CD4-positive, alpha-beta T cell treated with Interferon alpha-2 for 1 hour (primary cell): ENCODE measurements at places on chromosomes 5 and 9.

GRCh38 chr5:77301447-77301883 is 91.0 kb downstream of the PDE8B start:
- DNase-seq, result no peak

DNA sequence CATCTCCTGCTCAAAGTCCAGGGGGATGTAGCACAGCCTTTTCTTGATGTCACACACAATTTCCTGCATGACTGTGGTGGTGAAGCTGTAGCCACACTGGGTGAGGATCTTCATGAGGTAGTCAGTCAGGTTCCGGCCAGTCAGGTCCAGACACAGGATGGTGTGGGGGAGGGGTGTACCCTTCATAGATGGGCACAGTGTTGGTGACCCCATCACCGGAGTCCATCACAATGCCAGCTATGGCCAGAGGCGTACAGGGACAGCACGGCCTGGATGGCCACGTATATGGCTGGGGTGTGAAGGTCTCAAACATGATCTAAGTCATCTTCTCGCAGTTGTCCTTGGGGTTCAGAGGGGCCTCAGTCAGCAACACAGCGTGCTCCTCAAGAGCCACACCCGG is 19.7 kb upstream of the SPZ1 start:
- no peak for DNase-seq

DNA sequence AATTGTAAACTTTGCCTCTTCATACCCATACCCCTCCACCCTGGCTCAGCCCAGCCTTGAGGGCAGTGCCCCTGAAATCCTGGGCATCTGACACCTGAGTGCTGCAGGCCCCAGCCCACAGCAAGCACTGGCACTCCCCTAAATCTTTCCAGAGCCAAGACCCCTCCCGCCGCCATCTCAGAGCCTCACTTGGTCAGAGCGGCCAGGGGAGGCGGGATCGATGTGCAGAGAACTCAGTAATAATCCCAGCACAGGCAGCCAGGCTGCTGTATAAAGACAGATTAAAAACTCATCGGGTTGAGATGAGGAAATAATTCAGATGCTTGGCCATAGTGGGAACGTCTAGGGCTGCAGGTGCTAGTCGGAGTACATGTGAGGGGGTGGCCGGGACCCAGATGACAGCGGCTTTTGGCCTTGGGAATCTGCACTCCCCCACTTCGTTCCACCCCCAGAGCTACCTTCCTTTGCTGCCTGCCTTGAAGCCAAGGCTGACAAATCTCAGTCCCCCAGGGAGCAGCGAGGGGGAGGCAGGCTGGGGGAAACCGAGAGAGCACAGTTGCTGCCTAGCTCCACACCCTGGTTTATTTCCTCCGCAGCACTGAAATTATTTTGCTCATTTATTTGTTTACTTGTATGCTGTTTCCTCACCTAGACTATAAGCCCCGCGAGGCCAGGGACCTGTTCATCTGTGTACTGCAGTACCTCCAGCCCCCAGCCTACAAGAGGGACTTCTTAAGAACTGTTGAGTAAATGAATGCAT is 19.5 kb upstream of the ARAP3 start:
- no peak for DNase-seq

- no peak for DNase-seq
Measured at GRCh38 chr5:154112255-154112654, 73.5 kb downstream of the MFAP3 start.

DNA sequence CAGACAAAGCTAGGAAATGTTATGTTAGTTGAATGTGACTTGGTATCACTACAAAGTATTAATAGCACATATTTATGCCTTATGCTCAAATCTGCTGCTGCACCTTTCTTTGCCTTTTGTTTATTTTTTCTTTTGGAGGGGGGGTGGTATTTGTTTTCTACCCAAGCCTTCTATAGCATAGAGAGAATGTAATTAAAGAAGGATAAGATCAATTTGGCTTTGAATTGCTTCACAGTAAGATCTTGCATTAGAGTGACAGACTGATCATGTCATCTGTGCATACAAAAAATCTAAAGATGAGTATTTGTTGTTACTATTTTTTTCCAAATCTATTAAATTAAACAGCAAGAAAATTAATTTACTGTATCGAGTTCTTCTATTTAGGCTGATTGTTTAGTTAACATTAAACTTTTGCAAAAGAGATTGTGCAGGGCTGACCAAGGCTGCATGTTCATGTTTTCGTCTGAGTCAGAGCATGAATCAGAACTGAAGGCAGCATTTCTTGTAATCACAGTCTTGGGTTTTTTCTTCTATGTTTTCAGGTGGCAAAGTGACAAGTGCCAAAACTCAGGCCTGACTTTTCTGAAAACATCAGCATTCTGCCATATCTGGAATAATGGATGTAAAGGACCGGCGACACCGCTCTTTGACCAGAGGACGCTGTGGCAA is 1007.1 kb upstream of the WWC1 start:
- DNase-seq, result no peak

GRCh38 chr9:93650448-93650847 is 74.1 kb downstream of the PHF2 start:
- peak; percentile 0 for DNase-seq

GRCh38 chr9:34139477-34140146 is 13.1 kb upstream of the DCAF12 start:
- no peak for DNase-seq

DNA sequence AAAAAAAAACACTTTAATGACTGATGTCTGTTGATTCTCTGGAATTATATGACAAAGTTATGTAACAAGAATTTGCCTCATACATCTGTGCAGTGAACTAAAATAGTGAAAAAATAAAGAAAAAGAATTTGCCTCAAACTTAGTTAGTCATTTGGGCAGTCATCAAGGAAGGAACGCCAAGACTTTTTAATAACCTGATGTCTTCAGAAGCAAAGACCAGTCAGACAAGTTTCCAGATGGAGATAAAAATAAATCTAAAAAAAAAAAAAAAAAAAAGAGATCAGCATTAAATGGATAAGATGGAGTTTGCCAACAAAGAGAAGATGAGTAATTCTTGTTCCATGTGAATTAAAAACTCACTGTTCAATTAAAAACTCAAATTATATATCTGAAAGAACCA is 52.3 kb upstream of the JMY start:
- no peak for DNase-seq

DNA sequence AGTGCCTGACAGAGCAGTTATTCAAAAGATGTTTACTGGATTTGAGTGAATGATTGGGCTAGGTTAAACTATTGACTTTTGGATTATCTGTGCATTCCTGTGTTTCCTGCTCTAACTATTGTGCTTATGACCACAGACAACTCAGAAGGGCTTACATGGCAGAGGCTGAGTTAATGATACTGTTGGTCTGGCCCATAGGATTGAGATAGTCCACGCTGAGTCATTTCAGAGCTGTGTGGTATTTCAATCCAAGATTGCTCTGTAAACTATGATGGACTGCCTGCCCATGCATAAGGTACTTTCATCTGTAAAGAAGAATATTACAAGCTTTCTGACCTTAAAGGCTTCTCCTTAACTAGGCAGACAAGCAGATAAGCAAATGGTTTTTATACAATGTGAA is 49.1 kb upstream of the SLIT3 start:
- no peak for DNase-seq

DNA sequence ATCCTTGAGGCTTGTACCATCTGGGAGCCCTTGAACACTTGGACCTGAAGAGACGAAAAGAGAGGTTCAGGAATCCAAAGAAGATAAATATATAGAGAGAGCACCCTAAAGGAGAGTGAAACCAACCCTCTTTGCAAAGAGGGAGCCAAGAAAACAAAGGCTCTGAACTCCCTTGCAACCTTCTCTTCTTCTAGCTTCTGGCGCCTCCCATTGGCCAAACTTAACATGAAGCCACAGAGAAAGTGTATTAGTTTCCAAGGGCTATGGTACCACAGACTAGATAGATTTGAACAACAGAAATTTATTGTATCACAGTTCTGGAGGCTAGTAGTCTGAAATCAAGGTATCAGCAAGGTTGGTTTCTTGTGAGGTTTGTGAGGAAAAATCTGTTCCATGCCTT is 175.1 kb downstream of the HCN1 start:
- DNase-seq, result no peak

- DNase-seq, result no peak
Measured at GRCh38 chr5:90747175-90747574, 188.6 kb downstream of the ADGRV1 start.

DNA sequence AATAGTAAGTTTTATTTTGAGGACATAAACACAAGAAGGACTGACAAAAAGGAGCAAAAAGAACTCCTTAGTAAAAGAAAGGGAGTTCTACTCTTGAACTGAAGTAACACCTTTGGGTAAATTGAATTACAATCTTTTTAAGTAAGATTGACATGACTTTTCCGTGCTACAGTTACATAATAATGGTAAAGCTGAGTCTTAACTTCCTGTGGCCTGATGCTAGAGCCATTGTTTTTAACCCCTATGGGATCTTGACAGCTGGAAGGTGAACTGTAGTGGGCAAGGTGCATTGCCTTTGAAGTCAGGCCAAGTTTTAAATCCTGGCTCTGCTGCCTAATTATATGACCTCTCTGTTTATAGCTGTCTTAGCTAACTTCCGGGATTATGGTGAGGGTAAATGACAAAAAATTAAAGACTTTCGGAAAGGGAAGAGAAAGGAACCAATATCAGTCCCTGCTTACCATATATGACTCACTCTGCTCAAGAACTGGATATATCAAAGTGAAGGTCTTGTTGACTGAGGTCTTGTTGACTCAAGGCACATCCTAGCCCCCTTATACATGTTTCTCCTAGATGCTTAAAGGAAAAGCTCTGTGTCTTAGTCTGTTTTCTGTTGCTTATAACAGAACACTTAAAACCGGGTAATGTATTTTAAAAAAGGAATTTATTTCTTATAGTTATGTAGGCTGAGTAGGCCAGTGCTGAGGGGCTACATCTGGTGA is 6.8 kb downstream of the HSD17B4 start:
- DNase-seq, result no peak

DNA sequence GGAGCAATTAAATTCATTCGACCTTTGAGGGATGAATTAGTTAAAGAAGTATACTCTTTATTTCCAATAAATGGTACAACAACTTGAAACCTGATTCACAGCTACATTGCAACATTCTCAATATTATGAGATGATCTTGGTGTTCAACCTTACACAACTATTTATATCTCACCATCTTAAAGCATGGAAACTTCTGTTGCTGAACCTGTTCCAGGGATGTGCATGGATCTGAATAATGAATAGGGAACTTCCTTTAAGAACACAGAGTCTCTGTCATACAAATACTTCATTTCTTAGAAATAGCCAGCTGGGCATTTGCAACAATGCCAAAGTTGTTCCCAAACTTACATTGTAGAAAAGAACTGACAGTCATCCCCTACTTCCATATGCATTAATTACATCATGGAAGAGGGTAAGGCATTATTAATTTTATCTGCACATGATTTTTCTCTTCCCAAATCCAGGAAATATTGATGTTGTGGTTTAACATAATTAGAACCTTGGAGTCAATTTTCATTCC is 39.8 kb upstream of the CCDC112 start:
- DNase-seq, result no peak
